ENCODE measurements at places on chromosomes 13 and 19.

- DNase-seq, result no peak
These were observed 29.1 kb downstream of the BRD4 start for GRCh38 chr19:15303105-15303780.

DNA sequence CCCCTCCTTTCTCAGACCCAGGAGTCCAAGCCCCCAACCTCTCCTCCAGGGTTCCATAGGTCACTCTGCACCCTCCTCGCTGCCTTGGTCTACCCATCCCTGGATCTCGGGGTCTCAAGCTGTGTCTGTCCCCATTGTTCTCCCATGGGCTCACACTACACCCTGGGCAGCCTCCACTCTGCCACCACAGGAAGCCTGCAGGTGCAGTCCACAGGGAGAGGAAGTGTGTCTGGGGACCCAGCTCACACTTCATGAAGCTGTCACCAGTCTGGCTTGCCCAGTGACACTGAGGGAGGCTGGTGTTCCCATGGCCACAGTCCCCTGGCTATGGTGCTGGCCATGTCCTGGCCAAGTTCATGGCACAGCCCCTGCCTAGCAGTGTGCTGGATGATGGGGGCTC lies 5.3 kb downstream of the NECTIN2 start:
- DNase-seq, result no peak

- DNase-seq, result peak; percentile 8
These were observed 634 bp upstream of the DIAPH3 start for GRCh38 chr13:60164234-60164889.

- DNase-seq, result no peak
These were observed 20.4 kb downstream of the PLIN4 start for GRCh38 chr19:4497770-4498389.

DNA sequence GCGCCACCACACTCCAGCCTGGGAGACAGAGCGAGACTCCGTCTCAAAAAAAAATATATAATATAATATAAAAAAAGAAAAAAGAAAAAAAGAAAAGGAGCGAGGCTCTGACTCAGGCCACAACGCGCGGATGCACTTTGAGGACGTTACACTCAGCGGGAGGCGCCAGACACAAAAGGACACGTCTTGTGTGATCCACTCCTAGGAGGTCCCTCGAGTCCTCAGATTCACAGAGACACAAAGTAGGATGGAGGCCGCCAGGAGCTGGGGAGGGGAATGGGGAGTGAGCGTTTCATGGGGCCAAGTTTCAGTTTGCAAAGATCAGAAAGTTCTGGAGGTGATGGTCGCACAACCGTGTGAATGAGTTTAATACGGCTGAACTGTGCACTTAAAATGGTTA lies 8.5 kb upstream of the ABHD17A start:
- DNase-seq, result no peak

- no peak for DNase-seq
These were observed 621.9 kb upstream of the SPRY2 start for GRCh38 chr13:80962855-80963254.

DNA sequence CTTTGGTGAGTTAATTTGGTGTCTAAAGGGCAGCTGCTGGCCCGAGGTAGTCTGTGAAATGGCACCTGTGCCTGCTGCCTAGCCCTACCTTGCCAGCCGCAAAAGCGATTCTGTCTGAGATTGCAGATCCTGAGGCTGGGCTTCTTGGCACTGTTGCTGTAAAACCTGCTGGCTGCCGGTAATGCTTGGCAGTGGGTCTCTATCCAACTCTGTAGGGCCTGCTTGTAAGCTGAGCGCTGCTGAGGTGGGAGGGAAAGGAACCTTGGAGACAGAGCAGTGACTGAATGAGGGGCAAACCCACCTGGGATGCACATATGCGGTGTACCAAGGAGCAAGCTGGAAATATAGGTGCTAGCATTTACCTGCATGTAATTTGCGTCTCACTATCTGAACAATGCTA lies 11.7 kb downstream of the LCP1 start:
- no peak for DNase-seq

GRCh38 chr13:61252213-61252612 lies 163.4 kb downstream of the PCDH20 start:
- DNase-seq, result no peak

DNA sequence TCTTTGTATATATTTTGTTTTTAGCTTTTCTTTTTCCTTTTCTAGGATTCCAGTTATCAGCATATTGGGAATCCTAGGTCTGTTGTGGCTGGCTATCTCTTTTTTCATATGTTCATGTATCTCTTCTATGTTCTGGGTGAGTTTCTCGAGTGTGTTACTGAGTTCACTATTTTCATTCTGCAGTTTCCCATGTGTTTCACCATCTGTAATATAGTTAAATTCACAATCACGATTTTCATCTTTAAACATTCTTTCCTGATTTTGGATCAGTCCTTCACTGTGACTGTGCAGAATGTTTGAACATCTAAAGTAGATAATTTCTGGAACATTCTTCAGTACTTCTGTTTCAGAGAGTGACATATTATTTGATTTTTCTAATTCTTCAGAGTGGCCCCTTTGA lies 862.1 kb downstream of the OLFM4 start:
- DNase-seq, result no peak

DNA sequence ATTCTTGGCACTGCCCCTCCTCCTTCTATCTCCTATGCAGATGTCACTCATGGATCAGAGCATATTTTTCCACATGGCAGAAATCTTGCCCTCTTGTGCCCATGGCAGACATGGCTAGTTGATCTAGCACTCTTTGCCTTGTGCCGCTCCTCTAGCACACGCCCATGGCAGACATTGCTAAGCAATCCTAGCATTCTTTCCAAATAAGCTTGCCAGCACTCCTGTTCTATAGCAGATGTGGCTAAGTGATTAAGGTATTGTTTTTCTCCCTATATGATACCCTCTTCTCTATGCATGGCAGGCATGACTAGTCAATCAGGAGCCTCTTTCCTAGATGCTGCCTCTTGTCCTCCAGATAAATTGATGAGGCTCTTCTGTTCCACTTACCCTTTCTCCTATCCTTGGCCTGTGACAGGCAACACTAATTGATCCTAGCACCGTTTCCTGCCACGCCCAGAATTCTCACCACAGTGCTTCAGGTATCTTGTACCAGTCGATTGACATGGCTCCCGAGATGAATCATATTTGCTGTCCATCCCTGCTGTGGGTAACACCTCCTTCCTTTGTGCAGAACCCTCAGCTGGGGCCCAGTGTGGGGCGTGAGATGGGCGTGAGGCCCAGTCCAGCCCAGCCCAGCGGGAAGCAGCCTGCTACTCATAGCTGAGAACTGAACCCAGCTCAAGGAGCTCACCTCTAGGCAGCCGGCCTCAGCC lies 26.9 kb downstream of the TMED1 start:
- DNase-seq, result no peak

DNA sequence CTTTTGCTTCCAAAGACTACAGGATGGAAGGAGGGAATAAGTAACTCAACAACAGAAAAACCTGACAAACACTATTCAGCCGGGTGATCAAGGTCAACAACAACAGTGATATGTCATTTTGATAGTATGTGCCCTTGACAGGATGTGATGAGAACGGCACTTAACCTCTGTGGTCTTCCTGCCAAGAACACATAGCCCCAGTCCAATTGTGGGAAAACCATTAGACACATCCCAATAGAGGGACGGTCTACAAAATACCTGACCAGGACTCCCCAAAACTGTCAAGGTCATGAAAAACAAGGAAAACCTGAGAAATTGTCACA lies 43.1 kb upstream of the AMER2 start:
- DNase-seq, result no peak

DNA sequence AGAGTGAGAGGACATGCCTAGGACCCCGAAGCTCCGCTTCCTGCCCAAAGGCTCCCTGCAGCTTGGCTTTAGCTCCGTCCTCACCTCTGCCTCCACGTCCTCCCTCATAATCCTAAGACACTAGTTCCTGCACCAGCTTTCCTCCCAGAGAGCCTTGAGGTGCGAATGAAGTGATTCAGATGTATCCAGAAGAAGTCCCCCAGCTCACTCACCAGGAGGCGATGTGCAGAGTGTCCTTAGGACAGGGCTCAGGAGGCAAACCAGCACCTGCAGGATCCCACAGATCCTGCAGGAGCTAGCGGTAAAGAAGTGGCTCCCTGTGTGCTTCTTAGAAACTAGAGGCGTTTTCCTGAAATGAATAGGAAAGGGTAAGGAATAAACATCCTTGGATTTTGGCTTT lies 109.7 kb downstream of the HSPH1 start:
- no peak for DNase-seq

- DNase-seq, result peak; percentile 55
These were observed 240.3 kb downstream of the SPRY2 start for GRCh38 chr13:80100636-80101035.

DNA sequence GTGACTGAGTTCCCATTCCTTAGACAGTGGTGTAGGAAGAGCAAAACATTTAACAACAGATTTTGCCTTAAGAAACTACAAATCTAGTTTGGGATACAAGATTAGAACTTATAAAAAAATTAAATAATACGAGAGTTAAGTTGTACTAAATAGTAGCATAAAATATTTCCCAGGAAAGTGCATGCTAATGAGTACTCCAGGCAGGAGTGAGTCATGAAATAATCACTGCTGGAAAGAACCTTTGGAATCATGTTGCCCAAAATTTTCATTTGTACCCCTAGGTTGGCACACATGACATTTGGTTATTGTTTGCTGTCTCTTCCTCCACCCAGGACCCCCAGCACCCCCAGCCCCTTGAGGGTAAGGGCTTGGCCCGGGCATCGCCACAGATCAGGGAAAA lies 26.3 kb upstream of the KL start:
- DNase-seq, result no peak

GRCh38 chr13:39274739-39275325 lies 236.6 kb downstream of the NHLRC3 start:
- no peak for DNase-seq

- DNase-seq, result no peak
These were observed 28.9 kb downstream of the ARL11 start for GRCh38 chr13:49657241-49657641.

GRCh38 chr19:12453495-12453894 lies 12.7 kb upstream of the ZNF443 start:
- no peak for DNase-seq

DNA sequence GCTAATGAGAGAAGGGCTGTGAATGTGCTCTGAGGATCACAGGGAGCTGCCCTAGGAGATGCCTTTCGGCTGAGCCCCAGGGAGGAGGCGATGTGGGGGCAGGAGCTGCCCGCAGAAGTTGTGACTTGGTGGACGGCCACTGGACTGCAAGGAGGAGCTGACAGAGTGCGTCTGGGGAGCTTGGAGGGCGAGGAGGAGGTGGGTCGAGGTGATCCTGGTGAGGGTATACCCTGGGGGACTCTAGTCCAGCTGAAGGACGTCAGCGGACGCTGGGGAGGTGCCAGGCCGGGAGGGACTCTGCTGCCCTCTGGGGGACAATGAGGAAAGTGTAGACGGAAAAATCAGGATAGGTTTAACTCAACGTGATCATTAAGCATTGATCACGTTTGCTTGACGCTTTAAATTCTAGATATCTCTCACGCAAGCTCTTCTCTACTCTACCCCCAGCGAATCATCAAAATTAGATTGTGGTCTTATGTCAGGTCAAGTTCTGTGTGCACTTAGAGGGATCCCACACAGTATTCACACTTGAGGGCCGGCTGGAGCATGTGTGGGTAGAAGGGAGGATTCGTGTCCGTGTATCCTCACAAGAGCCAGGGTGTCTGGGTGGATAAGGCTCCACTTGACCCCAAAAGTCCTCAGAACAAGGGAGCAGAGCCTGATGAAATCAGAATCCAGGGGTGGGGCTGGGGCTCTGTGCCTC lies 3.3 kb upstream of the CEACAM7 start:
- no peak for DNase-seq

DNA sequence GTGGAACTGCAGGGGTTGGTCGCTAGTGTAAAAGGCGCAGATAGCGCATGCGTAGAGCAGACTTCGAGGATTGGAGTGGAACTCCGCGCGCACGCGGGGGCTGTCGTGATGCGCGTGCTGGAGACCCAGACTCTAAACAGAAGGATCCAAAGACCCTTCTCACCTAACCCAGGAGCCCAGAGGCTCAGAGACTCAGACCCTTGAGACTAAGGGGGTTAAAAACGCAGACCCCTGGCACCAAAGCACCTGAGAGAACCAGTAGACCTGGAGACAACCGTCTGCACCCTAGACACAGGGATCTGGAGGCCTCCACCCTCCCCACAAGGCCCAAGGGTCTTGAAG lies 567 bp upstream of the CTU1 start:
- no peak for DNase-seq

DNA sequence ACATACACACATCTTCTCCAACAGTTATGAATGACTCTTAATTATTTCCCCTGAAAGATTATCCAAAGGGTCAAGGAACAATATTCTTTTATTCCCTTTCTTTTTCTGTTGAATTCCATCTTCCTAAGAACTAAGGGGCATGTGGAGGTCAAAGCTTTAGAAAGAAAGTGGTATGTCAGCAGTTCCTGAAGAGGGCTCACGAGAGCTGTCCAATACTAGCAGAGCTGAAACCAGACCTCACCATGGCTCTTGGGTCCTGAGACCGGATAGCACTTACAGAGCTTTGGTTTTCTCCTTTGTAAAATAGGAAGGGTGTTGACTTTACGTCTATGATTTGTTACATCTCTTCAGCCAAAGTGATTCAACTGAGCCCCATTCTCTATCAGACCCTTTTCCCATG lies 109.8 kb upstream of the FREM2 start:
- no peak for DNase-seq

- no peak for DNase-seq
These were observed 47.1 kb upstream of the MRI1 start for GRCh38 chr19:13717194-13717643.

DNA sequence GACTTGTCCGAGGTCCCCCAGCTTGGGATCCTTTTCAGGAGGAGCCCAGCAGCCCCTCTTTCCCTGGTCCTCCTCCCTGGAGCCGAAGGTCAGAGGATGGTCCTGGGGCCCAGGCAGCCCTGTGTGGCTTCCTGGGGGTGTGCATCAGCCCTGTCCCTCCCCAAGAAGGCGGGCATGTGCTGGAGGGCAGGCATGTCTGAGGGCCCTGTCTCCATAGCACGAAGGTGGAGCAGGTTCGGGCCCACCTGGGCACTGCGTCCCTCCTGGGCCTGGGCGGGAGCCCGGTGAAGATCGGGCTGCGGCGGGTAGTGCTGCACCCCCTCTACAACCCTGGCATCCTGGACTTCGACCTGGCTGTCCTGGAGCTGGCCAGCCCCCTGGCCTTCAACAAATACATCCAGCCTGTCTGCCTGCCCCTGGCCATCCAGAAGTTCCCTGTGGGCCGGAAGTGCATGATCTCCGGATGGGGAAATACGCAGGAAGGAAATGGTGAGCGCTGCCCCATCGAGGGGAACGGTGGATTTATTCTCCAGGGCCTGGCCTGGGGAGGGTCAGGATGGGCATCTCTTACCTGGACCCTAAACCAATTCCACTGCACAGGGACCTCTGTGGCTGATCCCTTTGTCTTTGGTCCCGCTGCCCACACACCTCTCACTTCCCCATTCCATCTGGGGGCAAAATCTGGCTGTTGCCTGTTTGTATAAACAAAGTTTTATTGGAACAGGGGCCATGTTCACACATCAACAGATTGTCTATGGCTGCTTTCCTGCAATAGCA lies 10.9 kb downstream of the TIMM13 start:
- DNase-seq, result no peak

- no peak for DNase-seq
These were observed 11.8 kb upstream of the CEACAM1 start for GRCh38 chr19:42540071-42540553.

GRCh38 chr19:41918653-41919244 lies 9.5 kb downstream of the ERFL start:
- no peak for DNase-seq
